HTR-8/SVneo (cell line): ENCODE measurements at places on chromosomes 1 and 21.

DNA sequence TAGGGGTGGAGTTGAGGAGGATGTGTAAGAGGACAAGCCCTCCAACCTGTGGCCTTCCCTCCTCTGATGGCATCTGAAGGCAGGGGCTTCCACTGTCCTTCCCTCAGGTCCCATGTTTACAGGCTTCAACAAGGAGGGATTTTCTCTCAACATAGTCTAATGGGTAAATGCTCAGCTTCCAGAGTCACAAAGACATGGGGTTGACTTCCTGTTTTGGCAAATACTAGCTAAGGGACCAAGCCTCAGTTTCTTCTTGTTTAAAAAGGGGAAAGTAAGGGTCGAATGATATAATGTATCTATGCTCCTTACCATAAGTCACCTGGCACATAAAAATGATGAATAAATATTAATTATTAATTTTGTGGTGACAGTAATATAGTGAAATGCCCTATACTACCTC, 3.1 kb downstream of the SV2A start:
- no peak for DNase-seq

DNA sequence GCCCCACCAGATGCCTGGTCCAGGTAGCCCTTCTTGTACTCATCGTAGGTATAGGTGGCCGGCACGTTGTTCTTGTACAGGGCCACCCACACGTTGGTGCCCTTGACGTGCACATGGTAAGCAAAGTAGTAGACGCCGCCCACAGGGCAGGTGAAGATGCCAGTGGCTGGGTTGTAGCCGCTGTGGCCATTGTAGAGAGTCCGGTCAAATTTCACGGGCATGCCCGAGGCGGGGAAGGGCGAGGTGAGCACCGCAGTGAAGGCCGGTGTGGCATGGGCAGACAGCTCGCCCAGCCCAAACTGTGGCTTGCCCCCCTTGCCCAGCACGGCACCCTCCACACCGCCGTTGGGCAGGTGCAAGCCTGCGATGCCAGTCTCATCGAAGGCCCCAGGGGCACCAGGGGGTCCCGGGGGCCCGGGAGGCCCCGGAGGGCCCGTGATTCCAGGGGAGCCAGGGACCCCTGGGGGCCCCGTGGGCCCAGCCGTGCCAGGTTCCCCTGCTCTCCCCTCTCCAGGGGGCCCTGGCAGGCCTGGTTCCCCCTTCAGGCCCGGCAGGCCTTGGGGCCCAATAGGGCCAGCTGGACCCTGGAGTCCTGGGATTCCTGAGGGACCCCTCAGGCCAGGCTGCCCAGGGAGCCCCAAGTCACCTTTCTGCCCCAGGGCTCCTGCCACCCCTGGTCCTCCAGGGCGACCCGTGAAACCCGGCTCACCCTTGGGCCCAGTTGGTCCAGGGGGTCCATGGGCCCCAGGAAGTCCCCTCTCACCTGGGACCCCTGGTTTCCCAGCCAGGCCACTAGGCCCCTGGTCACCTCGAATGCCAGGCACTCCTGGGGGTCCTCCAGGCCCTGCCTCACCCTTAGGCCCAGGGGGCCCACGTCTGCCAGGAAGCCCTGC, 9.2 kb downstream of the ADPRS start:
- no peak for DNase-seq

- DNase-seq = no peak
Observed at GRCh38 chr1:216562383-216562782, 139.1 kb upstream of the USH2A start.

DNA sequence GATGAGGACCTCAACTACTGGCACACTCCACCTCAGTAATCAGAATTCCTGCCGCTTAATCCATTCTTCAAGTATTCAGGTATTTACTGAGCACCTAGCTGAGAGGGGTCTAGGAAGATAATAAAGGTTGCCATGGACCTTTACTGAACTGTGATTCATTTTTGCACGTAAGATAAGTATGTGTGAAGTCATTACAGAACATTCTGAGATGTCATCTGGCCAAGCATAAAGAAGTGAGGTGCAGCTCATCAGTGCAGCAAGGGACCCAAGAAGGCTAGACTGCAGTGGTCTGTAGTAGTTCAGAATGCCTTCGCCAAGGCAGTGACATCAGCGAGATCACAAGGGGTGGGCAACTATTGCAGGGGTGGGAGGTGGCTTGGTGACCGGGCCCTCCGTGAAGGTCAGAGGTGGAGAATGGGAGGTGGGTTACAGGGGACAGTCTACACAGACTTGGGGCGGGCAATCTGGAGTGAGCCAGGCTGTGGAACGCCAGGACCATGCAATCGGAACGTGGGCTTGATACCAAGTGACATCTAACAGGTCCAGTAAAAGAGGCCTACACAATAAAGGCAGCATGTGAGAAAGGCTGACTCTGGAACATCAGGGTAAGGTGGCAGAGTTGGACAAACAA, 107.4 kb downstream of the SLC45A1 start:
- DNase-seq = no peak

GRCh38 chr1:245673881-245674414, 519.2 kb downstream of the KIF26B start:
- no peak for DNase-seq

DNA sequence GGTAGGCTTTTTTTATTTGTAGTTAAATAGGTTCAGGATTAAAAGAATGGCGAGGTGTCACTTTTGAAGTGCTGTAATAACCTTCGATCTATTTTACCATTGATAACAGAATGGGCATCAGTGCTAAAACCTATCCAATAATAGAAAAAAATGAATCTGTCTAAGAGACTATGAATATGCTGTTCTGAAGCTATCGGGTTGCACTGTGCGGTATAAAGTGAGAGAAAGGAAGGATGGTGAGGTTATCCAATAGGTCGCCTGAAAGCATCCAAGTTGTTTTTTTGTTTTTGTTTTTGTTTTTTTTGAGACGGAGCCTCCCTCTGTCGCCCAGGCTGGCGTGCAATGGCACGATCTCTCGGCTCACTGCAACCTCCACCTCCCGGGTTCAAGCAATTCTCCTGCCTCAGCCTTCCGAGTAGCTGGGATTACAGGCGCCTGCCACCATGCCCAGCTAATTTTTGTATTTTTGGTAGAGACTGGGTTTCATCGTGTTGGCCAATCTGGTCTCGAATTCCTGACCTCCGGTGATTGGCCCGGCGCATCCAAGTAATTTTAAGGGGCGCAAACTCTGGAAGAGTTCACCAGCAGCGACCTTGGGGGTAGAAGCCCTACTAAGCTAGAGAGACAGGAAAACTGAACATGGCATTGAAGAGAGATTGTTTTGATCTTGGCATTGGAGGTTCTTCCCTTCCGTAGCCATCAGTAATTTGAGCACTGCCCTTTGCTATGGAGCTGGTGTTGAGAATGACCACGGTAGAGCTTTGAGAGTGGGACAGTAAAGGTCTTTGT, 8.7 kb upstream of the MDM4 start:
- peak; percentile 33 for DNase-seq

GRCh38 chr1:81512252-81513003, 288.3 kb upstream of the ADGRL2 start:
- no peak for DNase-seq

GRCh38 chr1:108531444-108531843, 28.5 kb upstream of the EEIG2 start:
- DNase-seq = no peak

DNA sequence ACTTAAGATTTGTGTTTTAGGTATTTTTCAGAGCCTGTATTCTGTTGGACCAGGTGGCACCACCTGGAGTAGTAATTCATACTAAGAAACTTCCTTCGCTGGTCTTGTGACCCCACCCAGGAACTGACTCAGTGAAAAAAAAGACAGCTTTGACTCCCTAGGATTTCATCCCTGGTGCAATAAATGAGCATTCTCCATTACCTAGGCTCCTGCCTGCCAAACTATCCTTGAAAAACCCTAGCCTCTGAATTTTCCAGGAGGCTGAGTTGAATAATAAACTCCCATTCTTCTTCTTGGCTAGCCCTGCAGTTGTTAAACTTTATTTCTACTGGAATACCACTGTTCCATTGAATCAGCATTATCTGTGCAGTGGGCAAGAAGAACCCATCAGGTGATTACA, 10.6 kb upstream of the RGS18 start:
- DNase-seq = no peak

DNA sequence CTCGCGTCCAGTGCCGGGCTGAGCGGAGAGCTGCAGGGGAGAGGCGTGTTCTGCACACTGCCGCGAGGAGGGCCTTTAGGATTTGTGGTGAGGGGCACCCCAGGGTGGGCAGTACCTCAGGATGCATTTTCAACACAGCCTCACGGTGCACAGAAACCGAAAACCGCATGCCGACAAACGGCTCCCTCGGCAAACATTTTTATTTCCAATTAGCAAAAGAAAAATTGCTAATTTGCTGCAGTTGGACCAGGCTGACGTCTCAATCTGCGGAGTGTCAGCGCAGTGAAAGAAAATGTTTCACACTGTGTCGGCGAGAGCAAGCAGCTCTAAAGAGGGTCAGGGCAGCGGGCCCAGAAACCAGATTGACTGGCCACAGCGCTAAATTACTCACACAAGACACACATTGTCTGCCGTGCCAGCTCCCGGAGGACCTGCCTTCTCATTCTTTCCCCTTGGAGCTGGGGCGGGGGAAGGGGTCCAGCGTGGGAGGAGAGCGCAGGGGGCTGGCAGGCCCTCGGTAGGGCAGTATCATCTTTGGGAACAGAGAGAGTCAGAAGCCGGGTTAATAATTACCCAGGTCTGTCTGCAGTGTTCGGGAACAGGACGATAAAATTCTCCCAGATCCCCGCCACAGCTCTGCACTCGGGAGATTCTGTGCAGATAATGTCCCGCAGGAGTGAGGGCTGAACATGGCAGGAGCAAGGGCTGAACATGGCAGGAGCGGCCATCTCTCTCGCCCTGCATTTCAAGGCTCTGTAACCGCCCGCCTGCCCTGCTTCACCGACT, 150.2 kb downstream of the PRDM16 start:
- no peak for DNase-seq

- DNase-seq = no peak
Observed at GRCh38 chr1:153444078-153444477, 16.4 kb downstream of the S100A7 start.

DNA sequence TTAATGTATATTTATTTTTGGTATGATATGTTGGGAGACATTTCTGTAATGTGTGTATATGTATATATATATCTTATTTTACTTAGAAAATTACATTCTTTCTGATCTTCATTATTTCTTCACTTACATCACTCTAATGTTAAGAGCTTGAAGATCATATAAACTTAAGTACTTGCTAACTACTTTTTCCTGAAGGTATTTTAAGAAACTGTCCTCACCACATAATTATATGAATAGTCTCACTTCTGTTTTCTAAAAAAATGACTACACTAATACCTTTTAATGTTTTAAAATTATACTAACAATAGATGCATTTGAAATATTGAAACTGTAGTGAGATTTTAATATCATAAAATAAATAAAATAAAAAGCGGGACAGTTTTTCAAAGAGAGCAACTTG, 377.1 kb downstream of the LRRIQ3 start:
- no peak for DNase-seq

GRCh38 chr1:186033847-186034271, 299.7 kb downstream of the HMCN1 start:
- no peak for DNase-seq

DNA sequence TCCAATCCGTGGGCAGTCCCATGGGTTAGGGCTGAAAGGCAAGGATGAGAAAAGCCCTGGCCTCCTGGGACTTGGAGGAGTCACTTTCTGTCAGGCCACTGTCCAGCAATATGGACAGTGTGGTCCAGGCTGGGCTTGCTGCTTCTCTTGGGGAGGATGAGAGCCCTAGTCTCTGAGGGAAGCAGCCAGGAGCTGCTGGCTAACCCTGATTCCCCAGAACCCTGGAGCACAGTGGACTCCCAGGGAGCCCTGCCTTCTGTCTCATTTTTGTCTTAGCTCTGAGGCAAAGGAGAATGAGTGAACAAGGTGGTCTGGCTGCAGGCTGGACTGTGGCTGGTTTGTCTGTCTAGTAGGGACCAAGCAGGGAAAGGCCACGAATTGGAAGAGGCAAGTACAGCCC, 23.8 kb upstream of the EDN2 start:
- no peak for DNase-seq

DNA sequence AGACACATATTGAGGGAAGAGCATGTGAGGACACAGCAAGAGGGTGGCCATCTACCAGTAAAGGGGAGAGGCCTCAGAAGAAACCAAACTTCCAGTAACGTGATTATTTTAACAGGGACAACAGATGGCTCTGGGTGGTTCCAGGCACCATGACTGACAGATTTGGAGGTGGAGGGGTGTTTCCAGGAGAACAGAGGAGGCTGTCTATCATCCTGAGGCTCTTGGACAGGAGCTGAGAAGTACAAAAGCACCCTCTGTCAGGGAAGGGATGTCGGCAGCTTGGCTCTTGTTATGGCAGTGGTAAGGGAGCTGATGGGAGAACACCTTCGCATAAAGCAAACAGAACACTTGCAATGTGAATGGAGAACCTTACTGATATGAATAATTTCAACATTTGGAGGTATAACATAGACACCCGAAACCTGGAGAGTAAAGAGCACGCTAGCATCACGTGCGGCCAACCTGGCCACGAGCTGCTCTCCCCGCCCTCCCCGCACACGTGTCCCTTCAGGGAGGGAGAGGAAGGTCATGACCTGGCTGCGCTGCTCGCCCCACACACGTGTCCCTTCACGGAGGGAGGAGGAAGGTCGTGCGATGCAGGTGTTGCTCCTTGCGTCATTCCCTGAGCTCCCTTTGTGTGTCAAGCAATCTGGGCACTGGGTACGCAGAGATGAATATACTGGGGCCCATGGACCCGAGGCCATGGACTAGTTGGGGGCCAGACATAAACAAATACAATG, 37.5 kb upstream of the NLRP3 start:
- DNase-seq = no peak

DNA sequence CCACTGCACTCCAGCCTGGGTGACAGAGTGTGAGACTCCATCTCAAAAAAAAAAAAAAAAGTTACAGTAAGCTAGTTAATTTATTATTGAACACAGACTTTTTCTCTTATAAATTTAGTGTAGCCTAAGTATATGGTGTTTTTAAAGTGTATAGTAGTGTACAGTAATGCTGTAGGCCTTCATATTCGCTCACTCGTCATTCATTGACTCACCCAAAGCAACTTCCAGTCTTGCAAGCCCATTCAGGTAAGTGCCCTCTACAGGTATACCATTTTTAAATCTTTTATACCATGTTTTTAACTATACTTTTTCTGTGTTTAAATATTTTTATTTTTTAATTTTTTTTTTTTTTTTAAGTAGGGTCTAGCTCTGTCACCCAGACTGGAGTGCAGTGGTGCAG, 12.1 kb downstream of the POU2F1 start:
- no peak for DNase-seq

DNA sequence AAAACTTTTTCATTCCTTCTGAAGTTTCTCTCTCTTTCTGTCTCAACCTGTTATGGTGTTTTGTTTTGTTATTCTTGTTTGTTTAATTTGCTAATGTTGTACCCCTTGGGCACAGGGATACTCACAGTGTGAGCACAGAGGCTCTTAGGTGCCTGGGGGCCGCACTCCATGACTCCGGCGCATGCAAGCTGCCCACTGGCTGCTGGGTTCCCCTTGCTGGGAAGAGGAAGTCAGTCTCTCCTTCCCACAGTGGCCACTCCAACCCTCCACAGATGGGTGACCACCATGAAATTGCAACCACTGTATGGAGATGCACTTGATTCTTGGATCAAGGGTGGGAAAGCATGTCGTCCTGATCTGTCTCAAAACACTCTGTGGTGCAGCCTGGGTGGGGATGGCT, 4.6 kb upstream of the CD1A start:
- DNase-seq = no peak

- no peak for DNase-seq
Observed at GRCh38 chr1:3070644-3071564, 1.9 kb downstream of the PRDM16 start.

GRCh38 chr1:14590411-14591180, 7.9 kb upstream of the KAZN start:
- no peak for DNase-seq
